ENCODE measurements at places on chromosomes 3 and 15.

GRCh38 chr3:124793054-124793739 is 62.9 kb downstream of the UMPS start:
- no peak overlapping the region for H3K27ac ChIP-seq
- peaks cover 5% of the 10 kb centered on the region for H3K4me1 ChIP-seq
- no peaks in the 10 kb centered on the region for H3K27me3 ChIP-seq
- DNase-seq = no peak
- H3K4me3 ChIP-seq = no peak overlapping the region

DNA sequence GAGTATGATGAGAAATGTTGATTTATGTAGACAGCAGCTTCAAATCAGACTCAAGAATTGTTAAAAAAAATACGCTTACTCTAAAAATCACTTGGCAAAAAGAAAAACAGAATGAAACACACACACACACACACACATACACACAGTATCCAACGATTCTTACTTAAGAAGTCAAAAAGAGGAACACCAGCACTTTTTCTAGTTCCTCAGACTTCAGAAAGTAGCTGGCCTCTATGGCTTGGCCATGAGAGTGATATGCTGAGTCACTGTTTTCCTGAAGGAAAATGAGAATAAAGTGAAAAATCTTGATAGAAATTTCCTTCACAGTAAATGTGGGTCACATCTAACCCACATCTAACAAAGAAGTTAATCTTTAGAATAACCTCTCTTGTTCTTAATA is 22.1 kb downstream of the CNTN3 start:
- H3K27ac ChIP-seq = no peak overlapping the region
- no peaks in the 10 kb centered on the region for H3K27me3 ChIP-seq
- no peak for DNase-seq
- H3K36me3 ChIP-seq = no peaks in the 10 kb centered on the region

- peaks cover 24% of the 10 kb centered on the region for H3K4me1 ChIP-seq
- peaks cover 7% of the 10 kb centered on the region for H3K27me3 ChIP-seq
- H3K4me3 ChIP-seq = no peak overlapping the region
- H3K36me3 ChIP-seq = peaks cover 5% of the 10 kb centered on the region
- peak; percentile 70 for DNase-seq
Observed at GRCh38 chr3:79019137-79019923, 748.5 kb downstream of the ROBO1 start.

- H3K36me3 ChIP-seq = peaks cover 33% of the 10 kb centered on the region
- H3K27me3 ChIP-seq = peaks cover 12% of the 10 kb centered on the region
- H3K4me3 ChIP-seq = no peak overlapping the region
- no peak for DNase-seq
Observed at GRCh38 chr15:41825572-41826535, 2.0 kb upstream of the JMJD7 start.

DNA sequence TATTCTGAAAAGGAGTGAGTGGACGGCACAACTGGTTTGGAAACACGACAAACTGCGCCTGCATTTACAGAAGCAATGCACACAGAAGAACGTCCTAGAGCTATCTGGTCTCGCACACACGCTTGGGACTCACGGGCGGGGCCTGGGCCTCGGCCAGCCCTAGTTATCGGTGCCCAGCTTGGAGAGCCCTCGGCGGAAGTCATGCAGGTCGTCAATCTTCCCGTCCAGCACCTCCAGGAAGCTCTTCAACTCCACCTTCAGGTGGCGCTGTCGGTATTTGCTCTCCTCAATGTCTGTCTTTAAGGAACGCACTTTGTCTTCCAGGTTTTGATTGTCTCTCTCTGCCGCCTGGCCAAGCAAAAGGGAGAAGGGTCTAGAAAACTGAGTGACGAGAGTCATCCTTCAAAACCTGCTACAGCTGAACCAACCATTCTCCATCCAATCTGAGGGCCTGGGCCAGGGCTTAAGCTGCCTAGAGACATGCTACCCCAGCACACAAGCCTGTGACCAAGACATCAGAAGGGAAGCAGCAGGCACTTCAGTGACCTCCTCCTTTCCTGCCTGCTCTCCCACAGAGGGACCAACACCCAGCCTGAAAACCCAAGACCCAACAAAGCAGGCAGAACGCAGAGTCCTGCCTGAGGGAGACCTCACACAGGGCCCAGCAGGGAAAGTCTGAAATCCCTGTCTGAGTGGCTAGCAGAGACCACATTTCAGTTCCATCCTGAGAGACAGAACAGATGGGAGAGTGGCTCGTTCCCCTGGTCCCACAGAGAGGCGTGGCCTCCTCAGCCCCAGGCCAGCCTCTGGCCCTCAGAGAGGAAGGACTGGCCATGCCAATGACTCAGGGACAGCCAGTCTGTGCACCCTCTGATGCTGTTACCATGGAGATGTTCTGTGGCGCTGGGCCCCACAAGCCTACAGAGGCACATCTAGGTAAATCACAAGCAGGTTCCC is 40.4 kb downstream of the WHAMM start:
- H3K27me3 ChIP-seq = peaks cover 5% of the 10 kb centered on the region
- peaks cover 7% of the 10 kb centered on the region for H3K4me1 ChIP-seq
- H3K4me3 ChIP-seq = no peak overlapping the region
- peak; percentile 78 for DNase-seq
- H3K27ac ChIP-seq = peak overlapping the region; percentile 30

All from endothelial cell (in vitro differentiated cells).